ENCODE measurements at places on chromosomes 5 and 9.

DNA sequence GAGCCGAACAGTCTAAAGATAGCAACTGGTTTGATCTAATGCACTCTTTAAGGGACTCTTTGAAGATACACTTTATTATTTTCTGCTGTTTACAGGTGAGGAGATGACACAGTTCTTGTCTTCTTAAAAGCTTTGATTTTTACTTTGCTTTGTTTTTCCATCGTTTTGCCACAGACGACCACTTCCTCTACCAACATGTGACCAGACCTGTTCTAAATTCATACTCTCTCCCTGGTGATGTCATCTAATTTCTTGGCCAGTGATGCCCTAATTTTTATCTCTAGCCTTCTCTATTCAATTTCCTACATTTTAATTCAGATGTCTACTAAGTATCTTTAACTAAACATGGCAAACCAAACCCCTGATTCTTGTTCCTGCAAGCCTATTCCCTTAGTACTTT, 583.4 kb upstream of the ITGA1 start:
- DNase-seq = no peak

- no peak for DNase-seq
These were observed 82.9 kb downstream of the PHF2 start for GRCh38 chr9:93659044-93659836.

DNA sequence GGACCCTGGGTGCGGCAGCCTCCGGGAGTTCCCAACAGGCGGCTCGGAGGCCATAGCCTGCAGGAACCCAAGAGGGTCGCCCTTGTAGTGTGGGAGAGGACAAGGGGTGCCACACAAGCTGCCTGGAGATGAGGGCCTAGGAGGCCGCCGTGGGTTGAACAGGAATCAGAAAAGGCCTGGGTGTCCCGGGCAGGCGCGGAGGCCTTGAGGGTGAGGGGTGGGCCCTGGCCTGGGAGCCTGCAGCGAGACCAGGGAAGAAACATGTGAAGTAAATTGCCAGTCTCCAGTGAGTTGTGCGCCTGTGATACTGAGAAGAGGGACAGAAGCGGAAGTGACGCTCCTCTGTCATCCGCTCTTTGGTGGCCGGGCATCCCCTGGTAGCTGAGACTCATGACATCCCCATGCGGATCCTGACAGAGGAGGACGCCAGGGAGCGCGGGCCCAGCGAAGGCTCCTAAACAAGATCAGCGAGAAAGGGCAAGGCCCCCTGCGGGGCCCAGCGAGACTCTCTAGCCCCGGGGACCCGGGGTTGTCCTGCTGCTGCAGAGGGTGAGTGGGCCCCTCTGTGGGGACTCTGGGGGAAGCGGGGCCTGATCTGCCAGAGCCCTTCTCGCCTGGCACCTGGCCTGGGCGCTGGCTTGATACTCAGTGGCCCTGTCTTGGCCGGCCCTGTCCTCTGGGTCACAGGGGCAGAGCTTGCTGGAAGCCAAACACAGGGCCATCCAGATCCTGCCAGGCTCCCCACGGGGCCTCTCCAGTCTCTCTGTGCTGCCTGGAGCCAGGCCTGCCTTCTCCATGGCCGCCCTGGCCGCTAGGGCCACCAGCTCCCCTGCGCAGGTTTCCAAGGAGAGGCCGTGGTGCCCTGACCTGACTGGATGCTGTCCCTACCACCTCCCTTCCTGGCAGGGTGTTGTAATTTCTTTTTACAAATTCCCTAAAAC, 788.4 kb downstream of the TLE4 start:
- DNase-seq = no peak

- no peak for DNase-seq
These were observed 122.8 kb downstream of the ARHGEF28 start for GRCh38 chr5:73748510-73749400.

DNA sequence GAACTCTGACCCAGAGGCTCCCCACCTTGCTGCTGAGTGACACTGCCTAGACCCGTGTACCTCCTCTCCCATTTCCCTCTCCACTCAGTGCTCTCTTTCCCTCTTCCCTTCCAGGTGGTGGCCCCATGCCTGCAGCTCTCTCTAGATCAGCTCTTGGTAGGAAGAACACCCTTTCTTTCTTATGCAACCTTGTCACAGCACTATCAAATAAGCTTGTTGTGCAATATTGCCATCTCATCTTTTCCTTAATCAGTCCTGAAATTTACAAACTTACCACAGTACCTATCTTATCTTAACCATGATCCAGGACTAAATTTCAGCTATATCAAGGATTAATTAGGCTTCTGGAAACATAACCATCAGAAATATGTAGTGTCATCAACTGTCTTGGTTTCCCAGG, 88.6 kb downstream of the ZFAND5 start:
- DNase-seq = no peak

DNA sequence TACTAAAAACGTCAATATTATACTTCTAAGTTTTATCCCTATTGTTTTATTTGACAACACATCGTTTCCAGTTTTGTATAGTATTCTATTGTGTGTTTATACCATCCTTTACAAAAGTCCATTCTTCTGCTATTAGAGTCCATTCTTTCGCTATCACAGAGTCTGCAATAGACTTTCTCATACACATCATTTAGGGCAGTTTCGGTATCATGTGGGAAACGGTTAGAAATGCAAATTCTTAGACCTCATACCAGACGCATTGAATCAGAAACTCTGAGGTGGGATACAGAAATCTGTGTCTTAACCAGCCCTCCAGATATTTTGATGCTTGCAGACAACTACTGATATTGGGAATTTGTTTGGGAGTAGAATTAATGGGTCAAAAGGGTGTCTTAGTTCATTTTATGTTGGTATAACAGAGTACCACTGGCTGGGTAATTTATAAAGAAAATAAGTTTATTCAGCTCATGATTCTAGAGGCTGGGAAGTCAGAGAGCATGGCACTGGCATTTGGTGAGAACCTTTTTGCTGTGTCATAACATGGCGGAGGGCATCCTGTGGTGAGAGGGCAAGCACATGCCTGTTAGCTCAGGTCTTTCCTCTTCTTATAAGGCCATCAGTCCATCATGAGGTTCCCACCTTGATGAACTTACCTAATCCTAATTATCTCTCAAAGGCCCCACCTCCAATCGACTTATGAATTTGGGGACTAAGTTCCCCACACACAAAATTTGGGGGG, 21.1 kb downstream of the CARTPT start:
- DNase-seq = no peak

GRCh38 chr9:4798281-4799032, 5.7 kb downstream of the RCL1 start:
- DNase-seq = no peak

- DNase-seq = no peak
These were observed 1.0 kb upstream of the TLE1 start for GRCh38 chr9:81690251-81690851.

DNA sequence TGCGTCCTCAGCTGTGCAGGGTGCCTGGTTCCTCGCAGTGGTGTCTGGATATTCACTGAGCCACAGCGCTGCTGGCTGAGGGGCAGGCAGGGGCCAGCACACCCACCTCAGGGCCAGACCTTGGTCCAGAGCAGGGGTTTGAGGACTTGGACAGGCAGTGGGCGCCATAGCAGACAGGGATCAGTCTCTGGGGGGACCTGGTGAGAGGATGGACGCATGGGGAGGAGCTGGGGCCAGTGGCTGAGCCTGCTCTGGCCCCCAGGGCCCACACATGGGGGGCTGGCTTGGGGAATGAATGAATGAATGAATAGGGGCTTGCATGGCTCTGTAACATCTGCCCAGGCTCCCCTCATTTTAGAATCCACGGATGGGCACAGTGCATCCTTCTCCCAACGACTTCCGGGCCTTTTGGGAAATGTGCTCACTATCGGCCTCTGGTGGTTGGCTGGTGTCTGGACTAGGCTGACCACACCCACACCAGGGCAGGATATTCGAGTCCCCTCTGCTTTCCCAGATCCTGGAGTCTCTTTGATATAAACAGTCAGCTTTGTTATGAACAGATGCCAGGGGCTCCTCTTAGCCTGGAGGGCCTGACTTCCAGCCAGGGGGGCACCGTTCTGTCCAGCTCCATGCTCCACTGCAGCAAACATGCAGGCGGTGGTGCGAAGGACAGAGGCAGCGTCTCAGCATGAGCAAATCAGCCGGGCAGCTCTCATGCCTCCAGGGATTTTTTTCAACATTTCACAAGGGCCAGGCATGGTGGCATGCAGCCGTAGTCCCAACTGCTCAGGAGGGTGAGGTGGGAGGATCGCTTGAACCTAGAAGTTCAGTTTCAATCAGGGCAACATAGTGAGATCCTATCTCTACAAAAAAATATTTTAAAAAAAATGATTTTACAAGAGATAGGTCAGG, 62.6 kb downstream of the NEK6 start:
- no peak for DNase-seq

GRCh38 chr5:172322028-172322965, 38.7 kb upstream of the UBTD2 start:
- no peak for DNase-seq

DNA sequence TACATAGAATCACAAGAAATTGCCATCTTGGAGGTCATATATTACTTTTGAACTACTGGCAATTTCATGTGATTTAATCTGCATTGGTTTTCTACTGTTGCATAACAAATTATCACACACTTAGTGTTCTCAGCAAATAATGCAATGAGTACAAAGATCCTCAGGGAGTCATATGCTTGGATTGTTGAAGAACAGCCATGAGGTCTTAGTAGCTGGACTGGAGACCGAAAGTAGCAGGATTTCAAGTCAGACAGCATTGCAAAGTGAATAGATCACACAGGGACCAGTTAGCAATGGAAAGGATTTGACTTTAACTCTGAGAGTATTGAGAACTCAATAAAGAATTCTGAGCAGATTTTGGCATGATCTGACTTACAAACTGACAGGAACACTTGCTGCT, 32.2 kb upstream of the FRMD3 start:
- DNase-seq = no peak

GRCh38 chr9:27538647-27539046, 9.0 kb upstream of the MOB3B start:
- no peak for DNase-seq

DNA sequence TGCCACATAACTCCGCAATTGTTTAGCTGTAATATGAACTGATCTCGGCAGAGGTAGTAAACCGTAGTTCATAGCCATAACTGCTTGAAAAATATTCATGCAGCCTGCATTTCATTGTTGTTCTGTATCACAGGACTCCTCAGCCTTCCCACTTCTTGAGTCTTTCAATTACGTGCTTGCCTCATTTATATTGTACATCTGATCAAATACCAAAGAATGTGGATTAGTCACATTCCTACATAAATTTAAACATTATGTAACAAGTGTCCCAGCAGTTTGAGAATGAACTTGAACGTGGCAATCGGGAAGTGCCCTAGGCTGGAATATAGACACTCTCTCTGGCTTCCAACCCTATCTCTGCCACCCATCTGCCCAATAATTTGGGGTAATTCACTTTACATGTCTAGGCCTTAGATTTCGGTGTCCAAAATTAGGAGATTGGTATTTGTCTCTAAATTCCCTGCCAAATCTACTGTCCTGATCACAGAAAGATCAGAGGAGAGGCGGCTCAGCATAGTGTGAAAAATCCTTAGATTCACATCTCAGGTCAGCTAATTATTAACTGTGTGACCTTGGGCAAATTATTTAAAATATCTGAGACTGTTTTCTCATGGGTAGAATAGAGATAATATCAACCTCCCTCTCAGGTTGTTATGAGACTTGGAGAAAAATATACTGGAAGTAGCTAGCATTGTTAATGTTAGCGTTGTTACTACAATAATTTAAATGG, 215.1 kb upstream of the RFX3 start:
- no peak for DNase-seq

GRCh38 chr9:131121346-131121745, 4.0 kb upstream of the NUP214 start:
- no peak for DNase-seq

DNA sequence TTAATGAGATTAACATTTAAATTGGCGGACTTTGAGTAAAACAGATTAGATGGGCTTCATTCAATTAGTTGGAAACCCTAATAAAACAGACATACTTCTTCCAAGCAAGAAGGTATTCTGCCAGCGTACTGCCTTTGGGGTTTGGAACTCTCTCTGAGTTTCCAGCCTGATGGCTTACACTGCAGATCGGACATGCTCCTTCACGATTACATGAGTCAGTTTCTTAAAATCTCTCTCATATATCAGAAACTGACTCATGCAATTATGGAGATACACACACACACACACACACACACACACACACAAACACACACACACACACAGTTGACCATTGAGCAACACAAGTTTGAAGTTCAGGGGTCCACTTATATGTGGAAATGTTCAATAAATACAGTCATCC, 789.4 kb downstream of the CDH12 start:
- DNase-seq = no peak

DNA sequence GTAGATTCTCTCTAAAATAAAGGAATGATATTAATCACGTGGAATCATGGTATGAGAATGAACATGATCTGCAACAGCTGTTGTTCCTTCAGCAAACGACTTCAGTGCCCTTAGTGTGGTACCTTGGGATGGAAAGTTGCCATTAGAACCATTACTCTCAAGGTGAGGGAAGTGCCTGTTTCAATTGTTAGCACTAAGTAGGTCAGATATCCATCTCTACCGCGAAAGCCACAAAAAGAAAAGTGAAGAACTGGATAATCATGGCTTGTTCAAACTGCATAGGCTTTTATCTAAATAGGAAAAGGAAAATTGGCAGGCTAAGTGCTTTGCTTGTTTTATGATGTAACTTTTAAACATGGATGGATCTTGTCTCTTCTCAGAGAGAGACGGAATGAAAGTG, 380.7 kb downstream of the MRPS30 start:
- DNase-seq = no peak

DNA sequence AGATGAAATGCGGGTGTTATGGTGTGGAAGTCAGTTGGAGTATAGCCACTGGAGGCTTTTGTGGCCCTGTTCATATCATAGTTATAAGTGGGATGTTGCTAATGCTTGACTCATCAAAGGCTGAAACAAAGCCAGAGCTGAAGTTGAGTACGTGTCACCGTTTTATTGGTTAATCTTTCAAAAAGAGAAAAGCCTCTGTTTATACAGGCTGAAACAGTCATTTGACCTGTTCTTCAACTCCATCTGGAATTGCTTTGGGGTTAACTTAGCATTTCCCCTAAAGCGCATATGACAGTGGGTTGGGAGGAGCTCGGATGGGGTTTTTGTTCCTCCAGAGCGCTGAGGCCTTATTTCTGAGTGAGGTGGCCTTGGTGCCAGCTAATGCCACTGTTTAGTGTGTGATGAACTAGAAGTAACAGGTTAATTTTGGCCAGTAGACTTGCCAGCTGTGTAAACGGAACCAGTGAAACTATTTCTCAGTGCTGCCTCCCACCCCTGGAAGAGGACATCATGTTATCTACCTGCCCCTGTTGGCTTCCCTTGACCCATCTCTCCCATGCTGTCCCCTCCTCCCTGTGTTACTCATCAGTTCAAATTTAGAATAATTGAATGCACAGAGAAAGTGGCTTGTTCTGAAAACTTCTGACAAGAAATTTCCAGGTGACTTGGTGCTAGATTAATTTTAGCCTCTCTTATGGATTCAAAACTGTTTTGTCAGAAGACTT, 34.2 kb downstream of the MTAP start:
- DNase-seq = no peak

- DNase-seq = no peak
These were observed 333.1 kb downstream of the ASTN2 start for GRCh38 chr9:117081641-117082317.

- no peak for DNase-seq
These were observed 49.5 kb downstream of the CAMSAP1 start for GRCh38 chr9:135857843-135858242.
